ENCODE measurements at places on chromosomes 1 and 21. TPM values are rescaled to one million over a fixed set of nuclear protein-coding genes. Genes with fewer than 3 reads are reported as not detected.
A peak's percentile ranks its signal among the peaks of the same experiment; 100 is the strongest.

- DNase-seq = peak; percentile 93
Measured at GRCh38 chr1:197799271-197799670, 24.0 kb upstream of the DENND1B start.

GRCh38 chr1:62423580-62424242 lies 13.1 kb upstream of the USP1 start:
- DNase-seq = no peak

The VSIG8 gene
- not detected for total RNA-seq

The GBP7 gene
- not detected for total RNA-seq

DNA sequence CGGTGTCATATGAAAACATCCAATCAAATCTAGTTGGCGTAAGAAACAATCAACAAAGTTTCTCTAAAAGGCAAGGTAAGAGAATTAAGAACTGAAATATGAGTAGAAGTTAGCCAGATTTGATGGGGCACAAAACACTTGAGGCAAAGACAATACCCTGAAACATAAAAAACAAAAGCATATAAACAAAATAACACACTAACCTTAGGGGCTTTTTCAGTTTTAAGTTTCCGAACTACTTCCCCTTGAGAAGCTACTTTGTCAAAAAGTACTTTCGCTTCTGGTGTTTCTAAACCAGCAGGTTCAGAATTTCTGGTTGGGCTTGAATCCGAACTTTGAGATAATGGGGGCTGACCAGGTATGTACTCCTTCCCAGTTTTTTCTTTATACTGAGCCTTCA lies 57.9 kb downstream of the EPRS1 start:
- DNase-seq = no peak

DNA sequence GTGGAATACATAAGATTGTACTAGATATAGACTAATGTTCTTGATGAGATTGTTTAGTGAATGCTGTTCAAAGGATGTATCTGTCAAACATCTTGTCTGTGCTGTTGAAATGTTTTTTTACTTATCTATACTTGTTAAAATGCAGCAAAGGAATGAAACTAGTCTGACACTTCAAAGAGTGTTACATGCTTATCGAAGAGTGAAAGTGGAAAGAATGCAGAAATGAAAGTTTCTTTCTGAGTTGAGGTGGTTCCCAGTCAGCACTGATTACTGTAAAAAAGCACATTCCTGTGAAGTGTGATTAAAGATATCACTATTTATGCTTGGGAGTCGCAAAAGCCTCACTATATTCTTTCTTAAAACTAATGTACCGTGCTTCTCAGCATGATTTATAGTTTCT lies 1225.2 kb downstream of the NCAM2 start:
- DNase-seq = no peak

DNA sequence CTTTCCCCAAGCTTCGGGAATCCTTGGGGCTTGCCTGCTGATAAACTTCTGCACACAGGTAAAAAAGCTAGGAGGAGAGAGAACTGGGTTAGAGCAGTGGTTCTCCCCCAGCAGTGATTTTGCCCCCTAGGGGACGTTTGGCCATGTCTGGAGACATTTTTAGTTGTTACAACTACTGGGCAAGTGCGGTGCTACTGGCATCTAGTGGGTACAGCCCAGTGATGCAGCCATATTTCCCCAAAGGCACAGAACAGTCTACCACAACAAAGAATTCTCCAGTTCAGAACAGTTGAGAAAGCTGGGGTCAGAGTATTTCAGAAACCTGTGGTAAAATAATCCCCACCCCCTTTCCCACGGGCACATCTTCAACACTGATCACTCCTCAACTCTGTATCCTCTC lies 41.3 kb downstream of the LRRC71 start:
- no peak for DNase-seq

GRCh38 chr1:116882866-116883265 lies 26.9 kb upstream of the PTGFRN start:
- DNase-seq = no peak

All from osteoblast (primary cell).